ENCODE measurements at places on chromosomes 7 and 10.

DNA sequence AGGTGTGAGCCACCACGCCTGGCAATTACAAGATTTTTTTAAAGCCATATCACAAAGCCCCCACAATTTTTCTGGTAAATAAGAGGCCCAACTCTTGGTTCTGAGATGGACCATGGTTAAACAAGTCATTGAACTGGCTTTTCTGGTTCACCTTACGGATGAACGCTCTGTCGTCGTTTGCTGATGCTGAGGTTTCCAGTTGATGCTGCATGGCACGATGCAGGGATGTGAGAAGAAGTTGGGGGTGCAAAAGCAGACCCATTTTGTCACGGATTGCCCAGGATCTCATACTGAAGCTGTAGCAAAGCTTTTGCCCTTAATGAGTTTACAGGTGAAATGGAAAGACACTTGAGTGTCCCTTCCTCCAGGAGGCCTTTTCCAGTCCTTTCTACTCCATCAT, 2.0 kb upstream of the IL2RA start:
- DNase-seq, result no peak

DNA sequence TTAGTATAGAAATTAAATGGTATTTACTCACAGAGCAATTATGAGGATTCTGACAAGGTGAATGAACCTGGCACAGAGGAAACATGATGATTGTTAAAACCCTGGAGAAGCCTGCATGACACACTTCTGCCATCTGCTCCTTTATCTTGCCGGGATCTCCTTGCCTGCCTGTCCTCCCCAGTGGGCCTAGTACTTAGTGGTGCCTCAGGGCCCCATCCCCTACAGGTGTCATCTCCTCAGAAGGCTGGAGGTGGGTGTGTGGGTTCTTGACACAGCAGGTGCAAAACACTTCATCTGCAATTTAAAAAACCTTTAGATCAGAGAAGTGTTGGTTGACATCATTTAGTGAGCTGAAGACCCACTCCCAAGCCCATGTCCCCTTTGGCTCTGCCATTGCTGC, 261.2 kb downstream of the ADRA2A start:
- DNase-seq, result no peak

DNA sequence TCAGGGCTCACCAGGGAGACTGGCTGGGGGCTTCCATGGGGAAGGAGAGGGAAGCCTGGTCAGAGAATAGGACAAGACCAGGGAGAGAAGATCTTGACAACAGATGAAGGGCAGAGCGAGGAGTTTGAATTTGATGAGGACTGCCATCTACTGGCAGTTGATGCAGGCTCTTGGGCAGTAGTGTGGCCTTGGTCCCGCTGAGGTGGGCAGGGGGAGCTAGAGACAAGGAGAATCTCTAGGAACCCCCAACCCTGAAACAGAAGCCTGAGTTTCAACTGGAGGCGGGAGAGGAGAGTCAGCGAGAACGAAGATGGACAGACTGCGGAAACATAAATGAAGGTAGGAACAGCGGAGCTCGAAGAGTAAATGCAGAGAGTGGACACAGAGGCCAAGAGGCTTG, 81.0 kb downstream of the PPP1R3C start:
- DNase-seq, result no peak

GRCh38 chr10:125027871-125028869, 86.2 kb downstream of the ZRANB1 start:
- DNase-seq, result no peak

DNA sequence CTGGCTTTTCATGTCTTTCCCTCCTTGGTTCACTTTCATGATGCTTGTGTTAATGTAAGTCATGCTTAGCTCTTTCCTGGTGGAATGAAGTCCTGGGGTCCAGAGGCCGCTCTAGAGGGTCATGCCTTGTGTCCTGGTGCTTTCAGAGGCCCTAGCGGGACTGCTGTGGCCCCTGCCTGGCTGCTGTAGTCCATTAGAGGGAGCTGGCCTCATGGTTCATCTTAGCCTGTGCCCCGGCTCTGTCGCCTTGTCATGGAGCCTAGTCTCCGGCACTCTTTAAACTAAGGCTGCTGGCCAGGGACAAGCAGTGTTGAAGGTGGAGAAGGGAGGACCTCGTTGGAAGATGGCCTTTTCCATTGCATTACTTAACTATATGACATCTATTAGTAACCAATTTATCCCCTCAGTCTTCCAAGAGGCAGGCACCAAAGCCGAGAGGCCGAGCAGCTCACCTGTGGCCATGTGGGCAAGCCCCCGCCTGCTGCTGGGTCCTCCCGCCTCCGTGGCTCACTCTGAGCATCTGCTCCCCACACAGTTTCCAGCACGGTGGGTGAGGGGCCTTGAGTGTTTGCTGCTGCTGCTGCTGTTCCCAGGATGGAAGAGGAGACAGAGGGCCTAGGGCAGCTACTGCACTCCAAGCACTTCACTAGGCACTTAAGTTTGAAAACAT, 5.0 kb upstream of the NDUFB2 start:
- DNase-seq, result no peak

- no peak for DNase-seq
Observed at GRCh38 chr7:73582664-73583202, 4.4 kb upstream of the TBL2 start.

- no peak for DNase-seq
Observed at GRCh38 chr10:101961591-101962498, 94.1 kb downstream of the ARMH3 start.

DNA sequence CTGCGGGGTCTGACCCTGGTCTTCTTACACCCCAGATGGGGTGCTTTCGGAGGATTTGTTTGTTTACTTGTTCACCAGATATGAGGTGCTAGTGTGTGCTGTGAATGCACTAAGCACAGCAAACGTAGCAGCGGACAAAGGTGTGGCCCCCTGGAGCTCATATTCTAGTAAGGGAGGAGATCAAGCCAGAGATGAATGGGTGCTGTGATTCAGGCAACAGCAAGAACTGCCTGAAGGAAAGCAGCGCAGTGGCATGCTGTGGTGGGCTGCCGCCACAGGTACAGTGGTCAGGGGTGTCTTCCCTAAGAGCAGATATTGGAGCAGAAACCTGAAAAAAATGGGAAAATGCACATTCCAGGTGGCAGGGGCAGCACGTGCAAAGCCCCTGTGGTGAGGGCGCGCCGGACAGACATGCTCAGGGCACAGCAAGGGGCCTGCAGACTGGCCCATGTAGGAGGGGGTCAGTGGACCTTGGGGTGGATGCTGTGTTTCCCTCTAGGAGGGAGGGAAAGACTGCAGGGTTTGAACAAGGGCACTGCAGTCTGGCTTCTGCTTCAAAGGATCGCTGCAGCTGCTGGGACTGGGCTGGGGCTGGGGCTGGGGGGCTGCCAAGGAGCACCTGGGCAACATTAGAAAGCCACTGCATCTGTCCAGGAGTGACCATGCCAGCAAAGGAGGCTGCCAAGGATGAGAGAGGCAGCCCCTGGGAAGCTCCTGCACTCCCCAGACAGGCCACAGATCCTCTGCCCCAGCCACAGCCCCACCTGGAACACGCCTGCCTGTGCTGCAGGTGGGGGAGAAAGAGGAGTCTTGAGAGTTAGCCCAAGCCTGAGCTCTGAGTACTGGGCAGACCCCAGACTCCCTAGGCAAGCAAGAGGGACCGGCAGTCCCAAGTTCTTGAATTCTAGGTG, 927 bp upstream of the DEPP1 start:
- no peak for DNase-seq

- DNase-seq, result no peak
Observed at GRCh38 chr7:117889611-117890010, 16.4 kb upstream of the CTTNBP2 start.

- no peak for DNase-seq
Observed at GRCh38 chr7:34364130-34364529, 293.9 kb upstream of the NPSR1 start.

- no peak for DNase-seq
Observed at GRCh38 chr10:61896854-61897661, 4.4 kb upstream of the ARID5B start.

DNA sequence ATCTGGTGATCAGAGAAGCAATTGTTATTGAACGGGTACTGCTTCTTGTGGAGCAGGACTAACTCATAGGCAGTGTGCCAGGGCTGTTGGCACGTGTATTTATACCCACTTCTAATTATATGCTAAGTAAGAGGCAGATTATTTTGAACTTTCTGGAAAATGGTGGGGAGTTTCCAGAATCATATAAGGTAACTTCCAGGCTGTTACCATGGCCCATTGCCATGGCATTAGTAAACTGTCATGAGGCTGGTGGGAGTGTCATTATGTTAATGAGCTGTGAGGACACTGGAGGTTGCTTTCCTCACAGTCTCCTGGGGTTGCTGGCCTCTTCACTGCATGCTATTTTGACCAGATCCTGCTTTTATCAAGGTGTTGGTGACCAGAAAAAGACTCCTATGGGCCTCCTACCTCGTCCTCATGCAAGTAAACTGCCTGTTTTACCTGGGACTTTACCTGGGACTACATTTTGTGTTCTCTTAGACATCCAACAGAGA, 122.6 kb downstream of the KCND2 start:
- DNase-seq, result no peak

- DNase-seq, result no peak
Observed at GRCh38 chr10:101225846-101226421, 3.3 kb downstream of the LBX1 start.

- no peak for DNase-seq
Observed at GRCh38 chr10:111709603-111710002, 474.0 kb downstream of the GPAM start.

DNA sequence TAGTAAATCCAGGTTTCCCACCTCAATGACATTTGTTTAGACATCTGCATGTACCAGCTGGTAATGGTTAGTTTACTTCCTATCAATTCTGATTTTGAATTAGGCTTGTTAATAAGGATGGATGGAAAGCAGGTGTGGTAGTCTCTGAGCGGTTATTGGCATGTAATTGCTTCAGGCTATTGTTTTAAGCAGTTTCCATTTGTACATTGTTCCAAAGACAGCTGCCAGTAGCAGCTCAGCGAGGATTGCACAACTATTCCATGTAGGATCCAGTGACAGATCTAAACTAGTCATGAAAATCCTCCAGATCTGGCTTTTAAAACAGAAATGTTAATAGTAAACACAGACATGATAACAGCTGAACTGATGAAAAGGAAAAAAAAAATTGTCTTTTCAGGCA, 436.0 kb upstream of the ADARB2 start:
- no peak for DNase-seq

DNA sequence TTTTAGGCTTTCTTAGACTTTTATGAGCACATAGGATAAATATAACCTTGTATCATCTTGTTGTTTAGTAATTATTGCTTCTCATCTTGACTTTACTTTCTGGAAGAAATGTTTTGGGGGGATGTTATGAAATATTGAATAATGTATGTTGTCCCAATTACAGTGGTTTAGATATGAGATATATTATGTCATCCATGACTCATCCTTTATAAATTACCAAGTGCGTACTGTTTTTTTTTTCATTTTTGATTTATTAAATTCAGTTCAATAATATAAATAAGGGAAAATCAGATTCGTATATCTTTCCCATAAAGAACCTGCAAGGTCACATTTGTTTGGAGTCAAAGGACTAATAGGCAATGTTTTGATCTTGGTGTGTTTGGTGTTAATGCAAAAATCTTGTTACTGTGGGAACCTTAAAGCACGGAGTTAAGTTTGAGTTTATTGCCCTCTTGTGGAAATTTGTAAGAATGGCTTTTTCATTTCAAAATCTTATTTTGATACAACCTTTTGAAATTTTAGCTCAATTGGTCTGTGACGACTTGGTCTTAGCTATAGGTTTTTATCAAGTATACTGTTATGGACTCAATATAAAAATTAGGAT, 108.6 kb downstream of the SRI start:
- no peak for DNase-seq

DNA sequence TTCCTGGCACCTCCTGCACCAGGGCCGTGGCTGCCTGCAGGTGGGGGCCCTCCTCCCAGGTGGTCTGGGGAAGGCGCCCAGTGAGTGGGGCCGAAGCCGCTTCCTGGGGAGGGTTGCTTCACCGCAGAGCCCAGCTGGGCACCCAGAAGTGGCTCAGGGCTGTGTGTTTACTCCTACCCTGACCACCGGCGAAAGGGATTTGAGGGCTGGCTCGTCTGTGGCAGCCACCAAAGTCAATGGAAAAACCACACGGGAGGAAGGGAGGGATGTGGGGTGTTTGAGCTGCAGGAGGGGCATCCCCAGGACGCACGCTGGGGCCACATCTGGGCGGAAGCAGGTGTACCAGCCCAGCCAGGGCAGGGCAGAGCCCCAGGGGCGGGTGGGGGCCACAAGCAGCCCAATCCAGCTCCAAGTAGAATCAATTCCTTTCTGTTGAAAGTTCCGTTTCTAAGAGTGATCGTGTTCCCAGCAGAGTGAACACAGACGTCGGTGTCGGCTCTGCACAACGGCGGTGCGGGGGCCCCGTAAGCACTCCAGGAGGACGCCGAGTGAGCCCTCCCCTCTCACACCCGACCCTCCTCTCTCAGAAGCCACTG, 69.9 kb downstream of the FOXL3 start:
- no peak for DNase-seq

DNA sequence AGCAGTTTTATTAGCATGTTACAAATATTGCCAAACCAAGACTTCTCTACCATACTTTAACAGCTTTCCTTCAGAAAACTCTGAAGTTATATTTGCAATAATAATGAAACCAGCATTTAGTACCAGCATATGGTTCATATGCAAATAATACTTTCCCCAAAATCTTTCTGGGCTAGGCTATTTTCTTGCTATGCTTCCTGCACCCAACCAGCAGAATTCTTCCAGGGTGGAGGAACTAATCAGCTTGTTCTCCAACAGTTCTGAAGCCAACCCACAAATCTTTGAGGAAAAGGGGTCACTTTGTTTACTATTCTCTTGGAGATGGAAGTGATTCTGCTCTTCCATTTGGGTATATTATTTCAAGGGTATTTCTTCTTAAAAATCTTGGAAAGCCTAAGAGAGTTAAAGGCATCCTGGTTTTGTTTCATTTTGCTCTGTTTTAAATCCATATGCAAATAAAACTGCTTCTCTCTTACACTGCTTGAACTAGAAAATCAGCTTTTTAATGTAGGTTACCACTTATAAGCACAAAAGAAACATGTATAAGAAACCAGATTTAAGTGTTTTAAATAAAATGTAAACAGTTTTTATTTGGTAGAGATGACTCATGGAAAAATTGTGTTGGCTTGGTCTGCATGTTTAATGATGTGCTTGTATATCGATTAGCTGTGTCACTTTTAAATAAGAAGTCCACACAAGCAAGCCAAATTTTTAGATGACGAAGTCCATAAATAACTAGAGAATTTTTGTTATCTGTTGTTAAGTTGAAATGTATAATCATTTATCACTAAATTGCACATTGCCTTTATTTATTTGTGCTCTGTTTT, 103.7 kb downstream of the HECTD2 start:
- DNase-seq, result no peak

- DNase-seq, result no peak
Observed at GRCh38 chr7:50292763-50293162, 11.8 kb upstream of the IKZF1 start.

- DNase-seq, result no peak
Observed at GRCh38 chr7:46900312-46901263, 681.3 kb downstream of the TNS3 start.

- no peak for DNase-seq
Observed at GRCh38 chr7:111009526-111010040, 81.3 kb upstream of the LRRN3 start.

GRCh38 chr10:100864978-100865377, 47.8 kb upstream of the SLF2 start:
- no peak for DNase-seq

DNA sequence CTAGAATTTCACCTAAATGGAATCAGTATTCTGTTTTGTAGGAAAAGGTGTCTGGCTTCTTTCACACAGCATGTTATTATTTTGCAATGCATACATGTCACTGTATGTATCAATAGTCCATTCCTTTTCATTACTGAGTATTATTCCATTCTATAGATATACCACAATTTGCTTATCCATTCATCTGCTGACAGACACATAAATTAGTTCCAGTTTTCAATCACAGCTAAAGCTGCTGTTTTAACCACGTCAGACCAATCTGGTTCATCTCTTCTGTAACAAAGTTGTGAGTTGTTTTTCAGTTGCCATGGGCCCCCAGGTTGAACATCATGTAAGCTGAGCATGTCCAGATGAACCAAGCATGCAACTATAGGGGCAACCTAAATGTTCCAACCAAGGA, 282.1 kb upstream of the MKLN1 start:
- no peak for DNase-seq
